ENCODE measurements at places on chromosomes 4 and X.
A peak's percentile ranks its signal among the peaks of the same experiment; 100 is the strongest.

- no peak for DNase-seq
Observed at GRCh38 chr4:173763389-173763788, 233.4 kb upstream of the HAND2 start.

DNA sequence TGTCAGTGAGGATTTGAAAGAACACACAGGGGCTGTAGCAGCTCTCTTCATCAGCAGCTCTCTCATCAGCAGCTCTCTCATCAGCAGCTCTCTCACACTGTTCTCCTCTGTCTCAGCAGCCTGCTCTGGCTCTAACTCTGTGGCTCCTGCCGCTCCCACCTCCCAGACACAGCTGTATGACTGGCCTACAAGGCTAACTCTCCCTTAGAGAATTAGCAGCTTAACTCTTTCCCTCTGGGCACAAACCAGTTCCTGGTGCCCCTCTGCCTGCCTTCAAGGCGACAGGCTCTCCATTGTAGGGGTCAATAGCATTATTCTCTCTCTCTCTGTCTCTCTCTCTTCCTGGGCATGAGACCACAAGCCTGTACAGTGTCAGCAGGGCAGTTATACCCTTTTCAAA lies 385.6 kb upstream of the PCDH10 start:
- no peak for DNase-seq

DNA sequence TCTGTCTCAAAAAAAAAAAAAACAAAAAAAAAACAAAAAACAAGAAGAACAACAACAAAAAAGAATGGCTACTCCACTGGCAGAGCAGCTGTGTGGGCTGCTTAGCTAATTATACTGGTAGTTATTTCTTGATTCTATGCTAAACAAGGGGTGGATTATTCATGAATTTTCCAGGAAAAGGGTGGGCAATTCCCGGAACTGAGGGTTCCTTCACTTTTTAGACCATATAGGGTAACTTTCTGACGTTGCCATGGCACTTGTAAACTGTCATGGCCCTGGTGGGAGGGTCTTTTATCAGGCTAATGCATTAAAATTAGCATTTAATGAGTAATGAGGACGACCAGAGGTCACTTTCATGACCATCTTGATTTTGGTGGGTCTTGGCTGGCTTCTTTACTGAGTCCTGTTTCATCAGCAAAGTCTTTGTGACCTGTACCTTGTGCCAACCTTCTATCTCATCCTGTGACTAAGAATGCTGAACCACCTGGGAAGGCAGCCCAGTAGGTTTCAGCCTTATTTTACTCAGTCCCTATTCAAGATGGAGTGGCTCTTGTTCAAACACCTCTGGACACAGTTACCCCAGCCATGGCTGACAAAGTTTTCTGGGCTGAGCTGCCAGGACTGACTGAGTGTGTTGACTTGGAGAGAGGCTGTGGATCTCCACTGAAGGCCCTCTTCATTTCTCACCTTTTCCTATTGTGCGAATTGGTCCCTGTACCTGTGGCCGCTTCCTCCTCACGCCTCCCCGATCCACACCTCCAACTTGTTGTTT lies 1.3 kb upstream of the OCIAD2 start:
- DNase-seq: no peak

- DNase-seq: no peak
Observed at GRCh38 chr4:118367872-118368271, 15.1 kb upstream of the PRSS12 start.

- no peak for DNase-seq
Observed at GRCh38 chr4:138190452-138190858, 51.7 kb downstream of the SLC7A11 start.

DNA sequence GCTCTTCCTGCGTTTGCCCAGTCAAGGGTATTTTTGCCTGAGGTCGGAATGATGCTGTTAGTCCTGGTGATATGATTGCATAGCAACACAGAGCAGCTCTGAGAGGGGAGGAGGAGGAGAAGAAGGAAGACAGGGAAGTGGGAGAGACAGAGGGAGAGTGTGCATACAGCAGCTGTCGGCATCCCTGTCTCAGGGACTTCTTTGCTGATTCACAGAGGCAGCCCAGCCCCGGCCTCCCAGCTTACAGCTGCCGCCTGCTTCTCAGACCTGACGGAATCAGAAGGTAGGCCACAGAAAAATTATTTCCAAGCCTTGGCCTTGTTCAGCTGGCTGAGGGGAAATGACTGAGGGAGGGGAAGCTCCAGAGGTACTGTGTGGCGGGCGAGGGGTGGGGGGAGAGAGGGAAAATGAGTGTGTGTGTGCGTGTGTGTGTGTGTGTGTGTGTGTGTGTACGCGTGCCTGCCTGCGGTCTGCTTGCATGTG lies 319 bp downstream of the DRP2 start:
- DNase-seq: peak; percentile 53

DNA sequence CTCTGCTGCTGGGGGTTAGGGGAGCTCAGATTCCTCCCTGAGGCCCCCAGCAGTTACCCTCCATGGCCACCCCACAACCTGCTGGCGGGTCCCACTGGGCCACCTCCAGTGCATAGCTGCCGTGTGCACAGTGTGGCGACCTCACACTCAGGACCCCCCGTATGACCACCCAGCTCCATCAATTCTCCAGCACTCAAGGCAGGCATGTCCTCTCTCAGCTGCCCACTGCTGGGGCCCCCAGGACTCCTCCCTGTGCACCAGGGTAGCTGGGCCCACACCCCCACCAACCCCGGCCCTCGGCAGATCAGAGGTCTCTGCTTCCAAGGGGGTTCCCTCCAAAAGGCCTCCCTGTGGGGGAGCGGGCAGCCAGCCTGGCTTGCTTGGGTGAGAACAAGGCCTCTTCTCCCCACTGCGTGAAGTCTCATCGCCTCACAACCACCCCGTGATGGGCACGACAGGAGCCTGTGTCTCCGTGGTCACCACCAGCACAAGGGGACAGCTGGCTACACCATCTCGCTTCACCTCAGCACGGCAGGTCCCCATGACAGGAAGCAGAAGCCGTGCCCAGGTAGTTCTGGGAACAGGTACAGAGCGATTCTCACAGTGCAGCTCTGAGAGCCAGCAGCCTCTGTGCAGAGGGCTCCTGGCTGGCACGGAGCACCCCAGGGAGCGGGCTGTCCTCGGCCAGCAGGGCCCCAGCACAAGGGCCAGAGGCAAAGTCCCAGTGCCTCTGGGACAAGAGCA lies 4.6 kb upstream of the HAUS3 start:
- DNase-seq: no peak

GRCh38 chr4:37568489-37568888 lies 117.7 kb downstream of the RELL1 start:
- no peak for DNase-seq

DNA sequence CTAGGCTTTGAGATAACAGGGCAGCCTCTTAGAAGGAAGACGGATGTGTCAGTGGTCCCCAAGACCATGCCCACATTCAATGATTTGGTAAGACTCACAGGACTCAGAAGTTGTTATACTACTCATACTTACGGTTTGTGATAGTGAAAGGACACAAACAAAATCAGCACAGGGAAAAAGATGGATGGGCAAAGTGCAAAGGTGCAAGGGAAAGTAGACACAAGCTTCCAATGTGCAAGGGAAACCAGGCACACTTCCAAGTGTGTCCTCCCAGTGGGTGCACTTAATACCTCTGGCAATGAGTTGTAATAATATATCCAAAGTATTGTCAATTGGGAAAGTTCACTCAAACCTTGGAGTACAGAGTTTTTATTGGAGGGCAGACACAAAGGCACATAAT lies 53.8 kb upstream of the VCX start:
- DNase-seq: no peak

DNA sequence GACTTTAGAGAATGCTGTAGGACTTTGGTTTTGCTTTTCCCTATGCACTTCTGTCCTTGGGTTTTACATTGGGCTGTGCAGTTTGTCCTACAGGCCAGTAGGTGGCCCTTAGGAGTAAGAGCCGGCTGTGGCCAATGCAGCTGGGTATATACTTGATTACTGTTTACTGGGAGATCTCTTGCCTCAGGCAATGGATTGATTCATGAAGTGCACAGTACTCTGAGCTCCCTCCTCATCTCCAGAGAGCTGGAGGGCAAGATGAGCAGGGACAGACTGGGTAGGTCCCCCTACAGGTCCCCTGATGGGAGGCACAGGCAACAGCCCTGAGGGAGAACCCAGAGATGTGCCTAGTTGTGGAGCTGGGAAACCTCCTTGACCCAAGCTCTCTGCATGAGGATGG lies 103.8 kb upstream of the QRFPR start:
- peak; percentile 14 for DNase-seq

- DNase-seq: no peak
Observed at GRCh38 chr4:122686691-122687090, 45.8 kb upstream of the BBS12 start.

DNA sequence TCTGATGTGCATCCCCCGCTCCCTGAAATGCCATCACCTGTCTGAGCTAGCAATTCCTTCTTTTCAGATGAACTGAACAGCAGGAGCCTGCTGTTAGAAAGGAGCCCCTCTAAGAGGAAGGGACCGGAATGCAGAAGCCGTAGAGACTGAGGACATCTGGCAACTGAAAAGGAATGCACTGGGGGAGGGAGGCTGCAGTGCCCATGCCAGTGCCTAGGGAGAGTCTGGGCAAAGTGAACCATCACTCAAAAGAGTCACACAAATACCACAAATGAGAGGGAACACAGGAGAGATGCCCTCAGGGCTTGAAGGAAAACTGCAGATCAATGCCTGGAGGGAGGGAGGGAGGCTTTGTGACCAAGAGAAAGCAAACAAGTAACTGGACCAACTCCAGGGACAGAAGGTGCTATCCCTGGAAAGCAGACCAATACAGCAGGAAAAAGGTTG lies 93.9 kb upstream of the CBR4 start:
- no peak for DNase-seq

DNA sequence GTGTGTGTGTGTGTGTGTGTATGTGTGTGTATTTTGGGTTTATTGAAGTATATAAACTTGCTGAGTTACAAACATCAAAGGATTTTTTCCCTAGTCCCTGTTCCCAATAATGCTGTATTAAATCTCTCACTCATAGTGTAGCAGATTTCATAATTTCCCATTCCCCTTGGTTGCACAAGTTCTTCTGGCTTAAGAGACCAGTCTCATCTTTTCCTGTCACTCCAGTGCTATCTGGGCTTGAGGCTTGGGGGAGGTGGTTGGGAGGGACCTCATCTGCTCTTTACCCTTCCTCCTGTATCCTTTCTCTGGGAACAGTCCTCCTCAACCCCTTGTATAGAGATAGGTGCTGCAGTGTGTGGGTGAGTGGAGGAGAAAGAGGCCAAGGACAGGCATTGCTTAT lies 285.4 kb upstream of the BOD1L1 start:
- DNase-seq: no peak

- no peak for DNase-seq
Observed at GRCh38 chr4:158395889-158396288, 125.8 kb upstream of the RXFP1 start.

GRCh38 chr4:64581422-64581821 lies 172.2 kb upstream of the TECRL start:
- no peak for DNase-seq

- no peak for DNase-seq
Observed at GRCh38 chrX:7654316-7654715, 188.7 kb upstream of the VCX start.

GRCh38 chr4:105780176-105780575 lies 71.6 kb downstream of the GSTCD start:
- DNase-seq: no peak

- DNase-seq: no peak
Observed at GRCh38 chr4:183200453-183200852, 101.4 kb downstream of the WWC2 start.

DNA sequence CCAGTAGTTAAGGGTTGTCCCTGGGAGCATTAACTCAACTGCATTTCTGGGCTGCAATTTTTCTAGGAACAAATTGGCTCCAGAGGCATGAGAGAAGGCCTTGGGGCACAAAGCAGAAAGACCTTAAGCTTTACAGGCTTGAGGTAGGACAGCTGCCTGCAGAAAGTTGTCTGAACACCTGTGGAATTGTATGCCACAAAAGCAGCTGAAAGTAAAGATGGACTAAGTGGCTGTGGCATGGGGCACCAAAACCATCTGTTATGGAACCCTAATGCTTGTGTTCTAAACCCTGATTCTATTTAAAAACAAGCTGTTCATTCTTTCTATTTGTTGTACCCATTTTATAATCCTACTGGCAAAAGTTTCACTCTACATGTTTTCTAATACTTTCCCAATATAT lies 515.2 kb downstream of the GLUD2 start:
- no peak for DNase-seq

GRCh38 chr4:8843597-8843996 lies 28.0 kb downstream of the HMX1 start:
- no peak for DNase-seq

- no peak for DNase-seq
Observed at GRCh38 chr4:88659890-88660208, 37.8 kb downstream of the NAP1L5 start.

- DNase-seq: no peak
Observed at GRCh38 chr4:173259310-173259709, 74.8 kb downstream of the HMGB2 start.

DNA sequence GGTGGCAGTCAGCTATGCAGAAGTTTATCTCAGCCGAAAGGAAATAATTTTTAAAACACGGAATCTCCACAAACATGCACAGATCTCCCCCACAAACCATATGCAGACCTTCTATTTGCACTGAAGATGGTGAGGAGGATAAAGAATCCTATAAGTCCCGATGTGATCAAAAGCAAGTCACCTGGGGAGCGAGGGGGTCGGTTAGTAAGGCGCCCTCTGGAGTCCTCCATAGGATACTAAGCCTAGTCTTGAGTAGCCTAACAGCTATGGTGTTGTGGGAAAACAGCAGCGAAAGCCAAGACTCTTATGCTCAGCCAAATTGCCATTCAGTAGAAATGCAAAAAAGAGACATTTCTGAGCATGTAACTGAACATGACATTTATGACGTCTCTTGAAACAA lies 210.9 kb downstream of the FRMPD4 start:
- no peak for DNase-seq

DNA sequence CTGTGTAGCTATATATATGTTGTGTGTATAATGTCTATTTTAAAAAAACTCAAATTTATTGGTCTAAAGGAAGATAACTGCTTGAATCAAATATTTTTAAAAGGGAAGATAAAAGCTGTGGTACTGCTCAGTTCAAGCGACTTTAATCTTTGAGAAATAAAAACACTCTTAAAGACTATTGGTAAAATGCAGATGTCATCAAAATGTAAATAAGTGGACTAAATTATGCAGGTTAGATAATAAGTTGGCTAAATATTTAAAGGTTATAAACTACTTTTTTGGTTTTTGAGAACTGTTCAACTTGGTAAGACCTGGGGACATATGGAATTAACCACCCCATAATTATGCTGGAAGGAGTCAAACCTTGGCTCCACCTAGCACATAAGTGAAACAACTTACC lies 144.7 kb upstream of the ITM2A start:
- no peak for DNase-seq

DNA sequence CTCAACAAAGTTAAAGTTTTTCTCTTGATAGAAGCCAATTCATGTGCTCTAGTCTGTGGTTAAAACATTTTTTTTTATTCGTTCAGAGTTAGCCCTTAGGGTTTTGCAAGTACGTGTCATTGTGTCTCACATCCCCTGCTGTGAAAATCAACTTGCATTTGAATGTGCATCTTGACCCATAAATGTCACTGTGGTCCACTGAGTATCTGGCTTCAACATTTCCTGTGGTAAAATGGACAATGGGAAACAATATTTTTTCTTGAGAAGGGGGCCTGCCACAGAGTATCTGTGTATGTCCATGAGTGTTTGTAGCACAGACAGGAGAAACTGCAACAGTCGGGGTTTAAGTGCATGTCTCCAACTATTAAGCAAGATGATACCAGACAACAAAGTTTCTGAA lies 554.8 kb upstream of the TENM3 start:
- no peak for DNase-seq

- no peak for DNase-seq
Observed at GRCh38 chr4:175297965-175298565, 379.9 kb downstream of the ADAM29 start.

- no peak for DNase-seq
Observed at GRCh38 chr4:61431131-61431530, 231.0 kb downstream of the ADGRL3 start.

Data from SK-N-DZ (cell line).